Inflammatory macrophage treated with lipopolysaccharide for 1 hour (primary cell): ENCODE measurements at places on chromosomes 2 and 18.

GRCh38 chr2:61722318-61722717, 131.5 kb downstream of the FAM161A start:
- no peak for DNase-seq

GRCh38 chr2:22907330-22907729, 477.6 kb upstream of the KLHL29 start:
- DNase-seq = no peak

GRCh38 chr2:30235008-30235655, 3.8 kb downstream of the LBH start:
- no peak for DNase-seq

- no peak for DNase-seq
Observed at GRCh38 chr2:168626647-168627046, 170.6 kb downstream of the CERS6 start.
